Cortex of kidney (tissue), 1 donor: ENCODE measurements at places on chromosomes 12 and 14.

DNA sequence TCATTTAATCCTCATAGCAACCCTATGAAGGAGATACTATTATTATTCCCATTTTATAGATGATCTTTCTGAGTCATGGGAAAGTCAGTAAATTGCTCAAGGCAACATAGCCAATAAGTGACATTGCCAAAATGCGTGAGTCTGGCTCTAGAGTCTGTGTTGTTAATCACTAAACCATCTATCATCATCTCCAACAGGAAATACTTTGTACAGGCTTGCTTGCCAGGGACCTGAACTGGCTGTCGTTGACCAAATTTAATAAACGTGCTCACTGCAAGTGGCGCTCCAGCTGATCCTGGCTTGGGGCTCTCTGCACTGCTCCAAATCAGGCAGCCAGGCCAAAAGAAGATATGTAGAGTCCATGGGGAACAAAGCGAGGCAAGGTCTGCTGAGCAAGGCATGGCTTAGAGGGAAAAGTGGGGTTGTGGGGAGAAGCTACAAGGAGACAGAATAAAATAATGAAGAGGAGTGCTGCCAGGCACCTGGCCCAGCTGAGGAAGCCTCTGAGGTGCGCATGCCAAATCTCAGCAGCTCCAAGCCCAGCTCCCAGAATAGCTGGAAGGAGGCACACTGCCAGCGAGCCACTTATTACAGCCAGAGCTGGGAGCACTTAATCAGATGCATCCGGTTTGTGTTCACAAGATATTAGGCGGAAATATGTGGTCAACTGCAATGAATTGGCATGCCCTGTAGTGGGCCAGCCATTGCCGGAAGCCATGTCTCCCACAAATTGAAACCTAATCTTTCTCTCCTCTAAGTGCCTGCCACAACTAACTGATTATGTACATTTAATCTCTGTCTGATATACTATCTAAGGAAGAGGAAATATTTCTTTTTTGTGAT, 43.3 kb upstream of the PTPRO start:
- DNase-seq: no peak

GRCh38 chr12:3454780-3455179, 36.2 kb upstream of the PRMT8 start:
- DNase-seq: no peak

DNA sequence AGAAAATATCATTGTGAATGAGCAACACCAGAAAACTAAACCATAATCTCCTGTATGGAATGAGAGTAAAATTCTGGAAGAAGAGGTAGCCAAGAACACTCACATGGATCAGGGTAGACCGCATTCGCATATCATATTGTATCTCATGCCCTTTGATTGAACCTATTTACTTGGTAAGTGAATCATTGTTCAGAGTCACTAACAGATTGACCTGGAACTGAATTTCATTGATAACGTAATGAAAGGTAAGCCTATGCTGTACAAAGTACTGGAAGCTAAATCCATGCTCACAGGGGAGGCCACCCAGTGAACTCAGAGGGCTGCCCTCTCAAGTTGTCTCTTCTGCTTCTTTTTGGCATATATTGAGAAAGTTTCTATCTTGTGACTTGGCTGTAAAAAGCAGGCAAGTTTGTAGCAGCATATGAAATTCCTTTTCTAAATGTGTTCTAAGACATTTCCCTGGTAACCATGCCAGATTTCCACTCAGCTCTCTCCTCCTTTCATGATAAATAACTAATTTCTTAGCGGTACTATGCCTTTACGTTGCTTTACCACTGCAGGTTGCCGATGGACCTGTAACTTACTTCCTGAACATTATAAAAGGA, 91.4 kb downstream of the PLCZ1 start:
- DNase-seq: no peak

DNA sequence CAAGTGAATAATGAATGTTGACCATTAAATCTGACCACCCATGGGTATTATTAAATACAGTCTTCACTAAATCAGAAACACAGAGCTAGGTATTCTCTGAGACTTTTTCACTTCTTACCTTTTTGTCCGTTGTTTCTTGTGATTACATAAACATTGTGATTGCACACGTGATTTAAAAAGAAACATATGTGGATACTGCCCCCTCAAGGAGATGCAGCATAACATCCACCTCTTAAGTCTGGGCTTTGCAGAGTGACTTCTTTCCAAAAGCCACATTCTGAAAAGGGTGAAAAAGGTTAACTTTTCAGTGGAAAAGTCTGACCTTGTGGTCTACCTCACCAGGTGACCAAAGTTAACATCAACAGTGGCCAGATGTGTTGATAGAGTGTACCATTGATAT, 185.5 kb upstream of the FAR2 start:
- no peak for DNase-seq

DNA sequence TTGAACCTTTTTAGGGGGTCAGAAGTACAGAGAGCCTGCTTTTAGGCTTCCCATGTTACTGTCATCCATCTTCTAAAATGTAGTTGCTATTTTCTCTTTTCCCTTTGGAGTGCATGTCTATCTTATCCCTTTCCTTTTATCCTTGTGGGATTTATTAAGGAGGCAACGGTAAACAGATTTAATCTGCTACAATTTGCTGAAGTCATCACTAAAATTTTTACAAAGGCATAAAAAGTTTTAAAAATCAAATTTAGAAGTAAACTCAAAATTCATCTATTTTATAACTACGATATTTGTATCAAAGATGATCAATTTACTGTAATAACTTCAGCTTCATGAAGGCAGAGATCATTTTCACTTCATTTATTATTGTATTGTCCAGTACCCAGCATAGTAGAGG, 118.7 kb downstream of the RPS6KA5 start:
- no peak for DNase-seq

- no peak for DNase-seq
These were observed 50.4 kb upstream of the ATP2A2 start for GRCh38 chr12:110230655-110231054.

GRCh38 chr14:79118291-79118690, 948.1 kb downstream of the NRXN3 start:
- DNase-seq: no peak

DNA sequence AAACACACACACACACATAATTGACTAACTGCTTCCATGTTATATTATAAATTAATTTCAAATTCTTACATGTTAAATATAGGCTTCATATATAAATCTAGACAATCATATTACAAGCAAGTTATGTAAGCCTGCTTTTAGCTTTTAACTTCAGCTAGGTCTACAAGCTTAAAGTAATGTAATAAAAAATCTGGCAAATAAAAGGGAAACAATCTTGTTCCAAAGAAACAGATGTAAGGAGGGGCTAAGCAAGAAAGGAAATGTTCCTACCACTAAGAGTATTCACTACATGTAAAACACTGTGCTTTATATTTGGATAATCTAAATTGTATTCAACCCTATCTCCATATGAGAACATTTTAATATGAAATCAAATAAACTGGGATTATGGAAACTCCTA, 110.4 kb downstream of the SLC6A15 start:
- DNase-seq: no peak

- DNase-seq: no peak
These were observed 923 bp upstream of the ITPR2 start for GRCh38 chr12:26833743-26834490.

GRCh38 chr12:132116709-132117557, 27.2 kb downstream of the DDX51 start:
- DNase-seq: no peak

DNA sequence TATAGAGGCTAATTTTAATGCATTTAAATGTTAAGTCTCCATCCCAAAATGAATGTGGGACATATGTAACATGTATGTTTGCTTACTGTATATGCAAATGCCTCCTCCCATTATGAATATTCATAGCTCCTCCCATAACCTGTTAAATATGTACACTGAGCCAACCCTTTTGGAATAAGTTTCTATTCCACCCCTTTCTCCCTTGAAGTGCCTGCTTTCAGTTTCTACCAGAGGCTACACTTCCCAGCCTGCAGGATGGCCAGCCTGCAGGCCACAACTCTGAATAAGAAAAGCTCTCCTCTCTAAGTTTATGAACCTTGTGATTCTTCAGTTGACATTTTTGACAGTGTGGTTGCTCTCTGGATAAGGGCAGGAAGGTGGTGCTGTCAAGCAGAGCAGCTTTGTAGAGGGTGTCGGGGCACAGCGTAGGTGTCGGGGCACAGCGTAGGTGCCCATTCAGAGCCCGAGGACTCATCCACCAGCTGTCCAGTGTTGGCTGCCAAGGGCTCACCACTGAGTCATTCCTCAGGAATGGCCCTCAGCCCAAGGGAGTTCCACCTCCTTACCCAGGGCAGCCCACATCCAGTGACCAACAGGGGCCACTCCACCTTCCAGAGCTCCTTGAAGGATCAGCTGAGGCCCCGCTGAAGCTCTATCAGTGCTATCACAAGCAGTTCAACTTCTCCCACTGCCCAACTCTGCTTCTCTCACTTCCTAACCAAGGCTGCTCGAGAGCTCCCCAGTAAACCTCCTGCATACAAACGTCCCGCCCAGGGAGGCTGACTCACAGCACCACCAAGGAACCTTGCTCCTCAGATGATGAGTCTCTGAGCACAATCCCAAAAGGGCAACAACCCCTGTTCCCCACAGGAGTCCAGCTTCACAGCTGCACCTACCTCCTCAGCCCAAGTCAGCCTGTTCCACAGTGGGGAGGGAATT, 31.4 kb downstream of the VWF start:
- DNase-seq: no peak

- DNase-seq: no peak
These were observed 184.0 kb upstream of the RGS6 start for GRCh38 chr14:71748196-71748595.

- DNase-seq: no peak
These were observed 13.4 kb downstream of the BTG1 start for GRCh38 chr12:92132288-92132687.

- DNase-seq: no peak
These were observed 146.0 kb upstream of the PLEKHG7 start for GRCh38 chr12:92556637-92557421.

DNA sequence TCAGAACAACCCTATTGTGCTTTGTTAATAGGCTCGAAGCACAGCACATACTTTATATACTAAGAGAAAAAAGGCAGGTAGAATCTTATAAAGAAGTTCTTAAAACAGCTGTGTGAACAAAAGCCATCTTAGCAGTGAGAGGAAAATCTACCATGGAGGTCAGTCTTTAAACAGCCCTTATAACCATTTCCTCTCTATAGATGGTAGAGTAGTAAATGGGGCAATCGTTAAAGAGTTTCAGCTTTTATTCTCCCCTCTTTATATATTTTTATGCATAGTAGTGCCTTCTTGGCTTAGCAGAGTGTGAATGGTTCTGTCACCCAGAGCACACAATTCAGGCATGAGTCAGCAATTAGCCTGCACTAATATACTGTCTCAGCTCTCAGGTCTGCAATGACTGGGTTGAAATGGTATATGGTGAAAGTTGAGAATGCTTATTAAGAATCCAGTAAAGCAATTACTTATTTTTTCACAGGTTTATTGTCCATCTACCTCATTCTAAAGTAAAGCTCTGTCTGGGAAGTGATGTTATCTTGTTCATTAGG, 305.0 kb downstream of the NELL2 start:
- no peak for DNase-seq

GRCh38 chr12:70982991-70983390, 62.5 kb upstream of the PTPRR start:
- DNase-seq: no peak

- no peak for DNase-seq
These were observed 15.8 kb upstream of the SLC16A7 start for GRCh38 chr12:59580050-59580449.

DNA sequence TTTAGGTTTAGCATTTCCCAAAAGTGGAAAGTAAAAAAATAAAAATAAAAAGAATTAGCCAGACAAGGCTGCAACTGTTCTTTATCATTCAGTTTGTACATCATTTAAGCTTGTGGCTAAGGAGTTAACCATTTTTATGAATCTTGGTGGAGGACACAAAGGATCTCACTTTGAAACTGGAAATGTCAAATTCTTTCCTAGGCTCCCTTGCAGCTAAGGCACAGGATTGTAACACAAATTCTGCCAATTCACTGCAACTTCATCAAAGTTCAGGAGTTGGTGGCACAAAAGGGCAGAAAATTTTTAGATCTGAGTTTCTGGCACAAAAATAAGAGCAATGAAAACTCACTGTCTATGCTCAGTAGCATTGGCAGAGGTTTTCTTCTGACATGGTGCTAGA, 211.2 kb upstream of the SYT10 start:
- DNase-seq: no peak

GRCh38 chr14:96203635-96204034, 1.0 kb upstream of the BDKRB2 start:
- no peak for DNase-seq

DNA sequence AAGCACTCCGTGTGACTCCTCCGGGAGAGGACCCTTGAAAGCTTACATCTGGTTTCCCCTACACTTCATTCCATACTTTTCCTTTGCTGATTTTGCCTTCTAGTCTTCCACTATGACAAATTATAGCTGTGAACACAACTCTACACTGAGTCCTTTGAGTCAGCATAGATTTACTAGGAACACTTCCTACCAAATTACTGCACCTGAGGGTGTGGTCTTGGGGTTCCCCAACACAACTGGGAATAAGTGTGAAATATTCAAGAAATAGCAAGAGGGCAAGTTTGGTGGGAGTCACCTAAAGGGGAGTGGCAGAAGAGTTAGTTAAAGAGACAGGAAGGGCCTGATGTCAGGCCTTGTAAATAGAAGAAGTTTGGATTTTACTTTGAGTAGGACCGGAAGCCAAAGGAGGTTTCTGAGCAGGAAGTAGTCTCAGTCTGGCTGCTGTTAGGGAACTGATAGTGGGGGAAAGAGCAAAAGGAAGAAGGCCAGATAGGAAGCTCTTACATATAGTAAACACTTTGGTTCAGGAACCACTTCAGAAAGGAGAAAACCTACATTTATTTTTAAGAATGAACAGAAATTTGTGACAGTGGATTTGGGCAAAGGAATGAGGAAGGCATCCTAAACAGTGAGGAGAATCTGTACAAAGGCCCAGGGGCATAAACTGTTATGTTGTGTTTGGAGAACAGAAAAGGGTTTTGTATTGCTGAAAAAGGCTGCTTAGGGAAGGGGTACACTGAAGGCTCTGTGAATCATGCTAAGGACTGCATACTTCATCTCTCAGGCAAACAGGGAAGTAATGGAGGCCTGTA, 14.2 kb downstream of the SEL1L start:
- no peak for DNase-seq

DNA sequence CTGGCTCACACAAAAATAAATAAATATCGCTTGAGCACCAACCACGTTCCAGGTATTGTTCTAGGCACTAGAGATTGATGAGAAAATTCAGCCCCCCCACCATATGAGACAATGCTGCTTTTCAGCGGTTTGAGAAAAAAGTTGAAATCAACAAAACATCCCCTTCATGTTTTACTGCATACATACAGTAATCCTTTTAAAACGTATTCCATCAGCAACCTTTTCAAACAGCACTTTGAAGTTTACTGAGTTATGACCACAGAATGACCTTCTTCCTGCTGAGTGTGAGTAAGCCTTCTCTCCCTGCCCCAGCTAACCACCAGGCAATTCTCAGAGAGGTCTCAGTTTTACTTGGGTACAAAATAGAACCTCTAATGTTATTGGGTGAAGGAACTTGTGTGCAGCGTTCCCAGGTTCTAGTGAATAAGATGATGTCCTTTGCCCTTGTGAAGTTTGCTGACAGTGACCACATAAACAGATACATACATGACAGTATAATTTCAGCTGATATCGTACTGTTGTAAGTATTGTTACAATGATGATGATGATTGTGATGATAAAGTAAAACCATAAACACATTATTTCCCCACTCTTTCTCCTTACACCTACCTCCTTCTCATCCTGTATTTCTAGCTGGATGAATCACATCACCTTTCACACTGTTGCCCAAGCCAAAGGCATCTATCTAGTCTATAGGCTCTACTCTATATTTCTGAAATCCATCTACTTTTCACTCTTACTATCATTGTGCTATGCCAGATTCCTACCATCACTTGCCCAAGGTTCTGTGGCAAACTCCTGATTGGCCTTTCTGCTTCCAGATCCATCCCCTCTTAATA, 124.4 kb upstream of the KRR1 start:
- DNase-seq: no peak

- DNase-seq: no peak
These were observed 8.3 kb downstream of the GALNT16 start for GRCh38 chr14:69268223-69268622.
